ENCODE measurements at places on chromosomes 1 and 21.

GRCh38 chr21:42263591-42264131 lies 44.7 kb downstream of the ABCG1 start:
- no peak for DNase-seq

DNA sequence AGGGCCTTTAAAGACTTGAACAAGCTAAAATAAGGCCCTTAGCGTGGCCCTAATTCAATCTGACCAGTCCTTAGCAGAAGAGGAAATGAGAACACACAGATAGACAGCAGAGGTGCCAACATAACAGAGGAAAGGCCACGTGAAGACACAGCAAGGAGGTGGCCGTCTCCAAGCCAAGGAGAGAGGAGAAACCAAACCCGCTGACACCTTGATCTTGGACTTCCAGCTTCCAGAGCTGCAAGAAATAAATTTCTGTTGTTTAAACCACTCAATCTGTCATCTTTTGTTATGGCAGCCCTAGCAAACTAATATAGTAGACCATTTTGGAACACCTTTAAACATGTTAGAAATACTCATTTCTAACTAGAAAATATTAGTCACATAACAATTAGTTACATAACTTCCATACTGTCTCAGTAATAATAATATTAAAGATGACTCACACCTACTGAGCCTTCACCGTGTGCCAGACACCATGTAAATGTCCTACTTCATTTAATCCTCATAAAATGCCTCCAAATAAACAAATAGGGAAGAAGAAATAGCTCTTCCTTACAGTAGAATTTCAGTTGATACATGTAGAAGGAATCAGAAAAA lies 47.9 kb downstream of the S1PR1 start:
- no peak for DNase-seq

DNA sequence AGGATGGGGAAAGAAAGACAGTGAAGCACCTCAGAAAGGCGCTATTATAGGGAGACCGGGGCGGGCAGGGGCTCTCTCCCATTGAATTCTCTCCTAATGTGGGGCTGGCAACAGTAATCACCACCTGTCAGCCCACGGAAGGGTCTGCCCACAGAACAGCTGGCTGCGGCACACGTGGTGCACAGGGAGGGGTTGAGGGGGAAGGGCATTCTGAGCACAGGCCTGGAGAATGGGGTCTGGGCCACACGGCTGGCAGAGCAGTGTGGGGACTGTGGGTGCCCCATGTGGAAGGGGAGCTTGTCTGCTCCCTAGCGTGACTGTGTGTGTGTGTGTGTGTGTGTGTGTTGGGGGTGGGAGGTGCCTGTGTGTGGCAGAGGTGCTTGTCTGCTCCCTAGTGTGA lies 4.1 kb downstream of the OLFML3 start:
- DNase-seq, result no peak

DNA sequence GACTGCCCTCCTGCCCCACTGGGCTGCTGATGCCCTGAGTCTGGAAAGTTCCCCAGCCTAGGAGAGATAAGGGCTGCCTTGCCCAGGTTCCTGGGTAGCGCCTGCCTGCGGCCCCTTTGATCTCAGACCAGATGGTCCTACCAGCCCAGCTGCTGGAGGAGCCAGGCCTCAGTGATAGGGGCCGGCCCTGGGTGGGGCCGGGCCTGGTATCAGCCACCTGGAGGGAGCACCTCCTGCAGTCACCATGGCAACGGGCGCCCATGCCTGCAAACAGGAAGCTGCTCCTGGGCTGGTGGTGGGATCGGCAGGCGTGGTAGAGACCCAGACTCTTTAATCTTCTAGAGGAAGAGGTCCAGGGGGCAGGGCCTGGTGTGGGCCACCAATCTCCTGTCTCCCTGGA lies 119.7 kb upstream of the WNT4 start:
- DNase-seq, result no peak

- DNase-seq, result no peak
Measured at GRCh38 chr1:2522230-2522629, 4.2 kb downstream of the PANK4 start.

DNA sequence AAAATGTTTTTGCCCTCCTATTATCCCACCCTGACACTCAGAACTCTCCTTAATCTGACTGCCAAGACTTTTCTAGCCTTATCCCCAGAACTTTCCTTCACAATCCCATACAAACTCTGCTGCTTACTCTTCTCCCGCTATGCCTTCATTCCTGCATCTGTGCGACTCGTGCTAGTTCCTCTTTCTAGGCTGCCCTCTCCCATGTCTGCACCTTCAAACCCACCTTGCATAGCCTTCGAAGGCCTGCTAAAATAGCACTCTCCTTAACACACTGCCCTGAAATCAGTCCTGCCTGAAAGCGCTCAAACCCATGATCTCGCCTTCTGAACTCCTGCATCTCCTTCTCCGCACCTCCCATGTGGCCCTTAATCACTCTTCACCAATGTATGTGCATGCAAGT lies 2.5 kb upstream of the NCF2 start:
- DNase-seq, result no peak

GRCh38 chr1:104195395-104195794 lies 445.7 kb downstream of the AMY1C start:
- no peak for DNase-seq

DNA sequence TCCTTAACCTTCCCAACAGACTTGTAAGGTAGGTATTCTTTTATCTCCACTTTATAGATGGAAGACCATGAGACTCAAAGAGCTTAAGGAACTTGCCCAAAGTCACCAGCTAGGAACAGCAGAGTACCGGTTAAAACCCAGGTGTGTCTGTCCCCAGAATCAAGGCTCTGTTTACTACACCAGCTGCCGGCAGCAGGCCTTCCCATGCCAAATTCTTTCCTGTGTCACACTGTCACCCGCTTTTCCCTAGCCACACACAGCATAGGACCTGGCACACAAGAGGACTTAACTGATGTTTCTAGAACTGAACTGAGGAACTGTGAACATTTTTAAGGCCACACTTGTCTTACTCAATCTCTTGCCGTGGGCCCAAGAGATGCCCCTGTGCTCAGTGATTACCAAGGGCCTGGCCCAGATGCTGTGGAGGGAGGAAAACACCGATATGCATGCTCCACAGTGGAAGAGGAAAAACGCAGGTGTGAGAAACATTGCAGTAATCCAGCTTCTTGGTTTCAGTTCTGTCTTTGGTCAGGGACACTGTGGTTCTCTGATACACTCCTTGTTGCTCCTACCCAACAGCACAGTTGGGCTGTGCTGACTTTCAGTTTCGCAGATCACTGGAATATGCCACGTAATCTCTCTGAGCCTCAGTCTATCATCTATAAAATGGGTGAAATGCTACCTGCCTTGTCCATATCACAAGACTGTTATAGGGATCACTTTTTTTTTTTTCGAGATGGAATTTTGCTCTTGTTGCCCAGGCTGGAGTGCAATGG lies 13.9 kb upstream of the LY9 start:
- DNase-seq, result no peak

DNA sequence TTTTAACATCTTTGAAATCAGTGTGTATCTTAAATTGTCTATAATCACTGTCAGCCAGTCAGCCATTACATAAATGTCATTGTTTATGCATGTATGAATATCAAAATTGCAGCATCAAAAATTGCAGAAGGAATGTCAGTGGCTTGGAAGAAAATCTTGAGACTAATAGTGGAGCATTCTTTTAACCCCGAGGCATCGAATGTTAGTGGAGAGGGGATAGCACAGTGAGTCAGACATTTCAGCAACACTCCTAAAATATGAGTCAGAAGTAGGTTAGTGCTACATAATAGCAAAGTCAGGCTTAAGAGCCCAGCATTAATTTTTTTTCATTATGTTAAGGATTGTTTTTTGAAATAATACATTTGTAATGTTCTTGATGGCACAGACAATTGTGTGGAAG lies 45.5 kb downstream of the SNRPE start:
- no peak for DNase-seq

GRCh38 chr21:35819134-35819533 lies 241.2 kb downstream of the SETD4 start:
- no peak for DNase-seq

DNA sequence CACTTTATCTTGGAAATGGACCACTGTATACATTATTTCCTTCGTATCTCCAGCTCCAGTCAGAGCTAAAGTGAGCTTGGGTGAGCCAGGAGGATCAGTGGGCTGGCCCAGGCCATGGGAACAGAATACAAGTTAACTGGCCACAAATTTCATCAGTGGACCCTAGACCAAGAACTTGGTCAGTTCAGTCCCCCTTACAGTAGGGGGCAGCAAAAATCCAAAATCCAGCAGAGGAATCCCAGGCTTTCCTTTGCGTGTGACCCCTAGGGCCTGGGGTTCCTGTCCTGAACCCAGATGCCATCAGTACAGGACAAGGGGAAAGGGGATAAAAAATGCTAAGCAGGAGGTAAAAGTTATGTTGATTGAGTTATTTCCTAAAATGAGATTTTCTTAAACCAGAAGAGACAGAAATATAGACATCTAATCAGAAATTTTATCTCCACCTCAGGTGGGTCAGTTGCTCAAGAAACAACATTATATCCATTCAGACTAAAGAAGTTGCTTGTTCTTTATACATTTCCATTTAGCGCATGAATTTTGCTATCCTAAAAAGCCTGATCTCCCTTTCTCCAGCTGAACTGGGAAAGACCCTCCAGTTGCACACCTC lies 24.1 kb upstream of the LCE5A start:
- DNase-seq, result no peak

DNA sequence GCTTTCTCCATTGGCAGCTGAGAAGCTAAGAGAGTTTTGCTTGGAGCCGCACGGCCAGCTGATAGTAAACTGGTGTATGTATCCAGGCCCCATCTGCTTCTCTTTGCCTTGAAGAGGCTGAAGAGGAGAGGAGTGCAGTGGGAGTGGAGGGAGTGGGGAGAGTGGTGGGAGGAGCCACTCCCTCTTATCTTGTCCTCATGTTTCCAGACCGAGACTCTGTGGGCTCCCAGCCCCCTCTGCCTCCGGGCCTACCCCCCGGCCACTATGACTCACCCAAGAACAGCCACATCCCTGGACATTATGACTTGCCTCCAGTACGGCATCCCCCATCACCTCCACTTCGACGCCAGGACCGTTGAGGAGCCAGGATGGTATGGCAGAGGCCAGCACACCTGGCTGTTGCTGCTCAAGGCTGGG lies 6.0 kb upstream of the LRRC71 start:
- DNase-seq, result no peak

DNA sequence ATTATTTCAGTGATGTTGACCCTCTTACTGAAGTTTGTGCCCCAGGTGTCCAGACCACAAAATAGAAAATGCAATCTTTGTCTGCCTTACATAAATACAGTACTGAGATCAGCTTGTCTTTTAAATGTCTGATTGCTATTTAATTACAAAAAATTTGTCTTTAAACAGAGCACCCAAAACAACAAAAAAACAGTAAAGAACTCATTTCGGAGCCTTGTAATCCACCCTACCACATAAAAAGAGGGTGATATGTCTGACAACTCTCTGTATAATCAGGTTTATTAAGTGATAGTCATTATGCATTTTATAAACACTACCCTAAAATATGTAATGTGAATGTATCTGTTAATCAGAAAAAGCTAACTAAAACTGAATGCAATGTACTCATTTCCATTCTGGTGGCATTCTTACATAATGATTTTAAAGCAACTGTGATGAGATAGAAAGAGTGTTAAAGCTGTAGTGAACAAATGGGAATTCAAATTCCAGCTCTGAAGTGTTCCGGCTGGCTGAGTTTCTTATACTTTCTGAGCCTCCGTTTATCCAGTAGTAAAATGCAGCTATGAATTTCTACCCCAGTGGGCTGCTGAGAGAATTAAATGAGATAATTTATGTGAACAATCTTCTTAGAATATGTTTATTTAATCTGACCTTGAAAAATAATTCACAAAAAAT lies 486.6 kb downstream of the USP25 start:
- DNase-seq, result no peak

DNA sequence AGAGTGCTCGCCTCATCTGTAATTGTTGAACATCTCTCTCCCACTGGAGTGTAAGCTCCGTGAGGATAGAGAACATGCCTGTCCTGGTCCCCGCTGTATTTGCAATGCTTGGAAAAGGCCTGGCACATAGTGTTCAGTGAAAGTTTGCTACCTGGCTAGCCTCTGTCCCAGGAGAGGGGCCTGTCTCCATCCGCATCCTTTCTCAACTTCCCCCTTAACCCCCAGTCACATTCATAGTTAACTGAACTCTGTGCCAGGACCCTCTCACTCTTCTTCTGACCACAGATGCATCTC lies 15.2 kb downstream of the SPOCD1 start:
- no peak for DNase-seq

DNA sequence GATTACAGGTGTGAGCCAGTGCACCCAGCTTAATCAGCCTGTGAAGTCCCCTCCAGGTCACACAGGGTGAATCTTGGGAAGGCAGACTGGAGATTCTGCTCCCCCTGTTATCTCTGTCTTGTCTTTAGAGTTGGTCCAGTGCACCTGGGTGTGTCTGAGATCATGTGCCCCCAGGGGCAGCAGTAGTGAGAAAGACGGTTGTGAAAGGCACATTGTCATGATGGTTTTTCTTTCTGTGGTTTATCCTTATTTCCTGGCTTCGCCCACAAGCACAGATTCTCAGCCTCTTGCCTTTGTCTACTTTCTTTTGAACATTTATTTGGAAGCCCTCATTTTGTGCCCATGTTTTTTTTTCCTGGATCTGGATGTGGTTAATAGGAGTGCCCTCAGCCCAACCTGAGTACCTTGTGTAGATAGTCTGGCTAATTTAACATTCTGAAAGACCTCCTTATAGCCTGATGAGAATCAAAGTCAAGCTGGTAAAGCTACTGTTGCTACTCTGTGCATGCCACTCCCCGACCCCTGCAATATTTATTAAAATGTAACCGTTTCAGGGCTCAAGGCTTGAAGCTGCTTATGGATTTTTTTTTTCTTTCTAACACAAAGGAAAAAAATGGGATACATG lies 23.7 kb downstream of the UCK2 start:
- no peak for DNase-seq

DNA sequence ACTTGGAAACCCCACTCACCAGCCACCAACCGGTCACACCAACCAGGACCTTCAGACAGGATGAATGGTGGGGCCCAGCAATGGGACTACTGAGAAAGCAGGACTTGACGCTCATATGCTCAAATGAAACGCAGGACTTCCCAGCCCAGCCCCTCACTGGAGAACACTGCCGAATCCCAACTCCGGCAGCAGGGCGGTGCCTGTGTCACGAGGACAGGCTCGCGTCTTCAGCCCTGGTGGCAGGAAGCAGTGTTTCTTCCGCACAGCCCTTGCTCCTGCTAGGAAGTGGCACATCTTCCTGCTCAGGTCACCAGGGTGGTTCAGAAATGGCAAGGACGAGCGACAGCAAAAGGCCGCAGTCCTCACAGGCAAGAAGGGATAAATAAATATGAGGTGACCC lies 38.9 kb downstream of the CD58 start:
- no peak for DNase-seq

DNA sequence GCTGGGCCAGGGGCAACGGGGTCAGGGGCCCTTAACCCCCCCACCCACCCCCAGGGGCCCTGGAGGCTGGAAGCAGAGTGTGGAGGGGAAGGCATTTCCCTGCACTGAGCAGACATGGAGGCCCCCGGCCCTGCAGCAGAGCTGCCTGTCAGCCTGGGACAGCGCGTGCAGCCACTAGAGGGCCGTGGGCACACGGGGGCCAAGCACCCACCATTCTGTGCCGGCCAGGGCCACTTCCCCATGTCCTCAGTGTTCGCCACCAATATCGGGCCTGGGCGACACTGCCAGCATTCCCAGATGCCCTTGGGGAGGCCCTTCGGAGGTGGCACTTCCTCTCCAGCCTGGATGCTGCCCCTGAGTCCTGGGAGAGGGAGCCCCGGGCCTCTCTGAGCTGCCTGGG lies 23.2 kb upstream of the ARHGEF16 start:
- DNase-seq, result no peak

All from activated CD4-positive, alpha-beta T cell treated with anti-CD3 and anti-CD28 coated beads, Interleukin-2, amount 50 U/mL, for 24 hours (primary cell).